Activated gamma-delta T cell (primary cell): ENCODE measurements at places on chromosomes 5 and 9.

DNA sequence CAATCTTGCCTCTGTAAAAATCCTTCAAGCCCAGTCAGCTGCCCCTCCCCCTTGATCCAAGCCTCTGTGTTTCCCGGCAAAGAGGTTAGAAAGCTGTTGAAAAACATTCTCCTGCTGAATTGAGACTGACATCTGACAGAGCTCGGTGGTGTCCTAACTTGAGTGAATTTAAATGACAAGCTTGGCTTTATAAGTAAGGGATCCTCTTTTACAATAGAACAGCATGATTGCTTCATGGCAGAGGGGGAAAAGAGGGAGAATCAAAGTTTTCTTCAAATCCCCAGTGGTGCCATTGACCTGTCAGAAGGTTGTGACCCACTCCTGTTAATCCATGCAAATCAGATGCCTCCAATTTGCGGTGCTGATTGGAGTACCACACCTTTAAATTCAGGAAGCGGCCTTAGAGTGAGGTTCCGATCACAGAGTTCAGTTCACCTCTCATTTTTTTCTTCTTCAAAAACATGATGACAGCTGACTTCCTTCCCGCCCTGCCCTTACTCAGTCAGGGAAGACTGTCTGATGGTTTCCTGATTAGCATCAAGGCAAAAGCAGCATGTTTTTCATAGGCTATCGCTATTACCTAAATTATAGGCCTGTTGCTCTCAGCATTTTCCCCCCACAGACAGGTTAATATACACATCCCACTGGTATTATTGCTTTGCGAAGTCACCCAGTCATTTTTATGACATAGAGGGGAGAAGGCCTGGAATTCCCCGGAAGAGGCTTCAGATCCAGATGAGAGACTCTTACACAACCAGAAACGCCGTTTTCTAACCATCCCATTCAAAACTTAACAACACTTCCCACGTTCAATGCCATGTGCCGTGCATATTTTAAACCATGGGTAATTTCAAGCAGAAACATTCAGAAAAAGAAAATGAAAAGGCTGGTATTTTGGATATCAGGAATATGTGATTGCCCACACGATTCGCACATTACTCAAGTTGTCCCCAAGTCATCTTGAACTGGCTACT lies 141.4 kb downstream of the EBF1 start:
- DNase-seq: no peak

DNA sequence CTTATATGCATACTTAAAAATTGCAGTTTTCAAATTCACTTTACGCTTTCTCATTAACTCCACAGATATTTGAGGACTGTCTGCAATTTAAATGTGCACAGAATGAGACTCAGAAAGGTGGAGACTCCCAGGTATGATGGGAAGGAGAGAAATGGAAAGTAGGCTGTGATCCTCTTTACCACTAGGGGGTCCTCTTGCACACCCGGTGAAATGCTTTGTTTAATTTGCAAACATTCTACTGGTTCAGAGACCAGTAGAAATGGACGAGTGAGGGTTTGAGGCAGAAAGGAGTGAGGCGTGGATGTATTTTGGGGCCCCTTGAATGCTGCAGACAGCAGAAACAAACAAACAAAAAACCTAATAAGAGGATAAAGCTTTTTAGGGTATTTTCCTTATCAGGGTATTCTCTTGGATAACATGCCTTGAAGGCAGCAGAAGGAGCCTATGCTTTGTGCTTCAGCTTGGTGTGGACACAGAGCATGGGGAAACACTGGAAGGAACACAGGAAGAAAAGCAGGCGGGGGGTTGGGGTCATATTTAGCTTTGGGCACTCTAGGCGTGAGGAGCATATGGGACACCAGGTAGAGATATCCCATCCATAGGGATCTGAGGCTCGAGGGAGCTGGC lies 410.1 kb downstream of the DMRT2 start:
- no peak for DNase-seq

- DNase-seq: no peak
Observed at GRCh38 chr5:53987101-53987500, 323.3 kb downstream of the ARL15 start.

GRCh38 chr9:112623198-112623597 lies 94.7 kb downstream of the INIP start:
- no peak for DNase-seq

GRCh38 chr5:150607991-150608390 lies 32.5 kb upstream of the SYNPO start:
- no peak for DNase-seq

GRCh38 chr9:124768750-124769548 lies 2.2 kb downstream of the NR6A1 start:
- DNase-seq: no peak
